ENCODE measurements at places on chromosomes 1 and 21. TPM values are rescaled to one million over a fixed set of nuclear protein-coding genes. Genes with fewer than 3 reads are reported as not detected.

The ZZZ3 gene
- 40.2 TPM for total RNA-seq

The NEXN gene
- 3.6 TPM for total RNA-seq

- no peak for DNase-seq
Measured at GRCh38 chr1:220950576-220950975, 71.3 kb downstream of the HLX start.

GRCh38 chr1:5831600-5832335 lies 160.5 kb downstream of the NPHP4 start:
- no peak for DNase-seq

DNA sequence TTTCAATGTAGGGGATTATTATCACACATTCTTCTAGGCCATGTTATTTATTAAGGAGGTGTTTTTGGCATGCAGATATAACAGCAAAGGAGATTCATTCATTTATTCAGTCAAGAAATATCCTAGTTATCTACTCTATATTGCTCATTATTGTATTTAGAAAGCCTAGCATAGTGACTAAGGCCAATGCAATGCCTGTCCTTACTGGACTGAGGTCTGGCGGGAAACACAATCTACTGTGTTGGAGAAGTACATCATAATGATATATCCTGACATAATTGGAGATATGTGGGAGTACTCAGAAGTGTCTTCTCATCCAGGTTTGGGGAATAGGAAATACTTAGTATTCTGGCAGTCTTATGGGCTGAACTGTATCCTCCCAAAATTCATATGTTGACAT lies 421.5 kb upstream of the USP24 start:
- no peak for DNase-seq

- peak; percentile 78 for DNase-seq
Measured at GRCh38 chr1:235888119-235888643, 21.5 kb upstream of the LYST start.

The DMBX1 gene
- not detected for total RNA-seq

DNA sequence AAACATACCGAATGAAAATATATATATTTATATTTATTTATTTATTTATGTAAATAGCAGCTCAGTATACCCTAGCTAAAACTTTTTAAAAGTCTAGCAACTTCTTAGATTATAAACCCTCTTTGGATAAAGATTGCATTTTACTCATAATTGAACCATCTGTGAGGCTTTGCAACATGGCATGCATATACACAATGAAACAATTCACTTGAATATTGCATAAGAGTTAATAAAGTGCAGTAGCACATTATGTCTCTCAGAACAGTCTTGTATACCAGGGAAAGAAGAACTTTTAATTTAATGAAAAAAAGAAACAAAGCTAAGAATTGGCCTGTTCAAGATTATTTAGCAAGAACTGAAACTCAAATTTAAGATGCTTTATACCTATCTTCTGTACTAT lies 1363.9 kb upstream of the ADGRL2 start:
- DNase-seq, result no peak

The S100A9 gene
- not detected for total RNA-seq

- no peak for DNase-seq
Measured at GRCh38 chr1:32825181-32825580, 7.7 kb downstream of the S100PBP start.

DNA sequence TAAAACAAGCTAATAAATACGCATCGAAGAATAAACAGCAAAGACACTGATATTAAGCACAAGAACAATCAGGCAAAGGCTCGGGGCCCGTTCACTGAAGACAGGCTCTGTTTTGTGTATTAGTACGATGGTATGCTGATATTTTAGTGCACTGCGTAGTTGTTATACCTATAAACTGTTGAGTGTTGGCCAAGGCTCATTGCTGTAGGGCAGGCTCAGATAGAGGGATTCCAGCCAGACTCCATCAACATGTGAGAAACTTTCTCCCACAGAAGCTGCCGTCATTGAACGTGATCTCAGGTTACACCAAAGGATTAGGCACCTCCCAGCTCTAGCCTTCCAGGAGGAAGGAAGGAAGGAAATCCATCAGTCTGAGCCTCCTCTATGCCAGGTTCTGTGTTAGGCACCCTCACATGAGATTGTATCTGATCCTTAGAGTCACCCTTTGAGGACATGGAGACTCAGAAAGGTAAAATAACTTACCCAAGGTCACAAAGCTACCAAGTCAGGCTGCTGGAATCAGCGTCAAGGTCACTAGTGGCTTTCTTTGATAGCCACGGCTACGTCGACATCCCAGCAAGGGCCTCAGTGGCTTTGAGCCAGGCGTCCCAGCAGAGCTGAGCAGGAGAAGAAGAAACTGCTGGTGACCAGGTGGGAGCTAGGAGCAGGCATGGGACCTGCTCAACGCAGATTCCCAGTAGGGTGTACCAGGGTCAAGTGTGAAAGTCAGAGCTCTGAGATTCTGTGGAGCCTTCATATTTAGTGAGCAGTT lies 14.8 kb downstream of the BCAR3 start:
- no peak for DNase-seq
